ENCODE measurements at places on chromosomes 3 and 15.

- no peak for DNase-seq
Observed at GRCh38 chr3:56939834-56940233, 120.6 kb upstream of the SPATA12 start.

DNA sequence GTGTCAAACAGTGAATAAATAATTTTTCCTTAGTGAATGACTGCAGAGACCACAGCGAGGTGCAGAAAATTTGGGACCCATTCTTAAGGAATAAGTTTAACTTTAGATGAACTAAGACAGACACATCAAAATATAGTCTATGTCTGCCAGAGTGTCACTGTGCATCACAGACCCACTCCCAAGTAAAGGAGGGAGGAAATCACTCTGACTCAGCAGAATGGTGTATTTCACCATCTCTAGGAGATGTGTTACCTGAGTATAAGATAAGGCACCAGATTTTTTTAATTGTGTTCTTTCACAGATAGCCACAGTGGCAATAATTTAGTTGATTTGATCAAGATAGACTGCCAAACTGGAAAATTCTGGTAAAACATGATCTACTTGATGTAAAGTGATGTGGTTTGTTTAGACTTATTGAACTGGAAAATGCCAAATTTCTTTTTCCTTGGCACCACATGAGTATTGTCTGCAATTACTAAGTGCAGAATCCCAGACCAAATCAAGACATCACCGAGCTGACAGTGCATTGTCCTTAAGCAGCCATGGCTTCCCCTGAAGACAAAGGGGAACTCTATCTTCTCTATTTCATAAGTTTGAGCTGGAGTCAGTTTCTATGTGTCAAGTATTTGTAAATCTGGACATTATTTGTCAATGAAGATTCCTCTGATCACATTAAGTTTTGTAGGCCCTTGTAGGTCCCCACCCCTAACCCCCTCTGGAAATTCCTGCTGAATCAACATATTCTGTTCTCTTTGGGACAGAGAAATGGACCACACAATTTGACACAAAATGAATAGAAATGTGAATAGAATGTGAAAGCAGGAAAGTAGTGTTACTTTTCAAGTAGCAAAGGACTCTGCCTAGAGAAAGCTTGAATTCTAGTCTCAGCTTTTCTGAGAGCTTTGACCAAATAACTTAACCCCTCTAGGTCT lies 47.6 kb downstream of the TIPARP start:
- DNase-seq: no peak

DNA sequence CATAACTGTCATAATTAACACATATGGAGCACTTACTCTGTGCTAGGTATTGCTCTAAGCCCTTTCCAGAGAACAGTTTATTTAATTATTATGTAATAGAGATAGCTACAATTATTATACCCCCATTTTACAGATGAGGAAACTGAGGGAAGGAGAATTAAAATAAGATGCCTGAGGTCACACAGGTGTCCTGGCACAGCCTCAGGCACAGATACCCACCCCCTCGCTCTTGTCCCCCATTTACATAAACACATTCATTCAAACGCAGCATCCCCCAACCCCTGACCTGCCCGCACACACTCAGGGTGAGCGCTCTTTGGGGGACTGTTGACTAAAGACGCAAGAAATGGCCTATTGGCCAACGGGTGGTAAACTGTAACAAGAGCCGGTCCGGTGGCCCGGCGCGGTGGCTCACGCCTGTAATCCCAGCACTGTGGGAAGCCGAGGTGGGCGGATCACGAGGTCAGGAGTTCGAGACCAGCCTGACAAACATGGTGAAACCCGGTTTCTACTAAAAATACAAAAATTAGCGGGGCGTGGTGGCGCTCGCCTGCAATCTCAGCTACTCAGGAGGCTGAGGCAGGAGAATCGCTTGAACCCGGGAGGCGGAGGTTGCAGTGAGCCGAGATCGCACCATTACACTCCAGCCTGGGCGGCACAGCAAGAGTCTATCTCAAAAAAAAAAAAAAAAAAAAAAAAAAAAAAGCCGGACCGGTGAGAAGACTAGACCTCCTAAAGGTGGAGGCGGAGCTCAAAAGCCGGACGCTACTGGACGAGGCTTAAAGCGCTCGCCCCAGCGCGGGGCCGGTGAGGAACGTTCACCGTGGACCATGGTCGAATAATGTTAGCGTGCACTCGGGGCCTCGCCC lies 1.9 kb upstream of the ISL2 start:
- no peak for DNase-seq

GRCh38 chr3:31724651-31725050 lies 191.9 kb downstream of the STT3B start:
- no peak for DNase-seq

- DNase-seq: no peak
Observed at GRCh38 chr3:129699199-129699598, 92.7 kb upstream of the PLXND1 start.

GRCh38 chr3:4996771-4997291 lies 17.6 kb downstream of the BHLHE40 start:
- DNase-seq: no peak

- DNase-seq: no peak
Observed at GRCh38 chr15:89910891-89911626, 1.7 kb downstream of the ARPIN start.

DNA sequence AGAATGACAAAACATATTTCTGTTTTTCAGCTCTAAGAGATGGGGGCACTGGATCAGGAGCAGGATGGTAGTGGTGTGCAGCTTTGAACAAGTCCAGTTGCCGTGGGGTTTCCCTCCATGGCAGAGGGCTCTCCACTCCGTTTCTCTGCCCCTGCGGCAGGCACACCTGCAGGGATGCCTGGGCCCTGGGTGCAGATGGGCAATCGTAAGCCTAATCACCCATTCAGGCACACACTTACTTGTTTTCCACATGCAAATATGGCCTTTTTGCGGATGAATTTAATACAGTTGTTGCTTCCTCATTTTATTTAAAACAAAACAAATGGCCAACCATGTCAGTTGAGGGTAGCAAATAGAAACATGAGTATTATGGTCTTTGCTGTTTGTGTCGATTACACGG lies 85.1 kb downstream of the LPP start:
- no peak for DNase-seq

GRCh38 chr15:45140557-45141250 lies 10.9 kb downstream of the DUOX1 start:
- no peak for DNase-seq

DNA sequence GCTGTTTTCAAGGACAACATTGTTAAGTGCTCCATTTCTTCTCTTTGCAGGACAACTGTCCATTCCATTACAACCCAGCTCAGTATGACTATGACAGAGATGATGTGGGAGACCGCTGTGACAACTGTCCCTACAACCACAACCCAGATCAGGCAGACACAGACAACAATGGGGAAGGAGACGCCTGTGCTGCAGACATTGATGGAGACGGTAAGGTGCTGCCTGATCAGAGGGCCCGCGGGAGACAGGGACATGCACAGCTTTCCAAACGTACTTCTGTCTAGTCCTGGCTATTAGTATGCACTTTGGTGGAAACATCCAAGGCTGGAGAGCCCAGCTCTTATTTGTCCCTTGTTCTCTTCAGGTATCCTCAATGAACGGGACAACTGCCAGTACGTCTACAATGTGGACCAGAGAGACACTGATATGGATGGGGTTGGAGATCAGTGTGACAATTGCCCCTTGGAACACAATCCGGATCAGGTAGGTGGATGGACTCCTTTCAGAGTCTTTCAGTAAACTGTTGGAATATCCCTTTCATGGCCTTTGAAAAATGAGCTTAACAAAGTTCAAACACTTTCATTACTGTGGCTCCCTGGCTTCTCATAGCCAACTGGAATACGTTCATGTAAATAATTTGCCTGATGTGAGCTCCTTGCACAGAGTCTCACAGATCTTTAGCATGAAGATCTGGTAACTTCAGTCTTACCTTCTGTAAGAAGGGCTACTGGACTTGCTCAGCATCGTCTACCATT lies 10.4 kb downstream of the THBS1 start:
- no peak for DNase-seq

DNA sequence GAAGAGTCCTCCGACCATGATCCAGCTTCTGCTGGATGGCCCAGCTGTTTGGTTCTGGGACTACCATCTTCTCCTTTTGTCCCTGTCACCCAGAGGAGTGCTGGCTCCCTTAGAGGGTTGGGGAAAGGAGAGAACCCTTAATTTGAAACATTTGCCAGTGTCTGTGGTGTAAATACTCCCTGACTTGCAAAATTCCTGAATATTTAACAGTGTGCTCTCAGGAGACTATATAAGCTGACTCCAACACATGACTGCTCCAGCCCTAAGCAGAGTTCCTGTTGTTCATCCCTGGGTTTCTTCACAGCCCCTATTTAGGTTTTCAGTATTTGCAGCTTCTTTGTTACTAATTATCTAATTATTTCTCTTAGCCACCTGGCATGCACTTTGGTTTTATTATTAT lies 133.1 kb downstream of the CPNE4 start:
- no peak for DNase-seq

GRCh38 chr15:43887901-43888300 lies 61.1 kb downstream of the WDR76 start:
- no peak for DNase-seq

GRCh38 chr15:38208779-38209178 lies 43.9 kb upstream of the SPRED1 start:
- DNase-seq: no peak

GRCh38 chr3:10557781-10558373 lies 52.5 kb upstream of the ATP2B2 start:
- DNase-seq: no peak

DNA sequence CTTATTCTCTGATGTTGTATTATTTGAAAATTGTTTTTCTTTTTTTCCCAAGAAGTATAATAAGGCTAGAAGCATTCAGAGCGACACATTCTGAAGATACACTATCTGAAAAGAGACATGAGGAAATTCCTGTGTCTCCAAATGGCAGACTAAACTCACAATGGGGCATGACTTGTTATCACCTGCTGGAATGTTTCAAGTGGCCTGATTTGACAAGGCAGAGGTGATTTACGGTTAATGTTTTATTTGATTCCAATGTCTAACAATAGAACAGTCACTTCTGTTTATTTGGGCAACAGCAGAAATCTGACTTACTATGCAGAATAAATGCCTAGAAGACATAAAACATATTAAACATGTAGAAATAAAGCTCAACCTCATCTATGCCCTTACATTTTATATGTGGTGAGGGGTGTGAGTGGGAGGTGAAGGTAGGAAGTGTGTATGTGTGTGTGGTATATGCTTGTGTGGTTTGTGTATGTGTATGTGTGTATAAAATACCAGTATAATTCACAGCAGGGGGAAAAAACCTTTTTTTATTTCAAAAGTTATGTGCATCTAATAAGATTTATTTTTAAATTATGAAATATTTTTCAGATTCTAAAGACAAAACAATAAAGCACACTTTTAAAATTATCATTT lies 1051.7 kb downstream of the ROBO2 start:
- no peak for DNase-seq

DNA sequence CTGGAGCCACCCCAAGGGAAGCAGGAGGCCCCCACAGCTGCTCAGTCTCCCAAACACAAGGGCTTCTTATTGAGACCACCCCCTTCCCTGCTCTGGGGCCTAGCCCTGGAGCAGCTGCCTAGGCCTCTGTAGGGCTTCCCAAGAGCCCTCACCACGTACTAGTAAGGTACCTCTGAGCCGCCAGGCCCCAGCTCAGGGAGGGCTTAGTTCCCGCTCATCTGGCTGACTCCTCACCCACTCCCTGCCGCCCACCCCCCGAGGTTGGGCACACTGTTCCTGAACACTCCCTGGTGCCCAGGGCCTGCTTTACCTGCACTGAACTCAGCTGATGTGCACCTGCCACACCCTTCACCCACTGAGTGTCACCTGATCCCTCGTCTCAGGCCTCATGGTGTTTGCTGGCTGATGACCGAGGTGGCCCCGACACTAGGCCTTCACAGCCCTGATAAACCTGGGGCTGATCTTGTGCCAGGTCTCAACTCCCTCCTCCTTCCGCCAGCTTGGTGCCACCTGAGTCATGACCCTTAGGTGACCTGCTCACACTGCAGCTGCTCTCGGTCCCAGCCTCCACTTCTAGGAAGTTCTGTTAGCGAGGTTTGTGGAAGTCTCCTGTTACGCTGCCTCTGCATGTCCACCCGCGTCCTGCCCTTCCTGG lies 18.0 kb upstream of the SPTBN5 start:
- no peak for DNase-seq

DNA sequence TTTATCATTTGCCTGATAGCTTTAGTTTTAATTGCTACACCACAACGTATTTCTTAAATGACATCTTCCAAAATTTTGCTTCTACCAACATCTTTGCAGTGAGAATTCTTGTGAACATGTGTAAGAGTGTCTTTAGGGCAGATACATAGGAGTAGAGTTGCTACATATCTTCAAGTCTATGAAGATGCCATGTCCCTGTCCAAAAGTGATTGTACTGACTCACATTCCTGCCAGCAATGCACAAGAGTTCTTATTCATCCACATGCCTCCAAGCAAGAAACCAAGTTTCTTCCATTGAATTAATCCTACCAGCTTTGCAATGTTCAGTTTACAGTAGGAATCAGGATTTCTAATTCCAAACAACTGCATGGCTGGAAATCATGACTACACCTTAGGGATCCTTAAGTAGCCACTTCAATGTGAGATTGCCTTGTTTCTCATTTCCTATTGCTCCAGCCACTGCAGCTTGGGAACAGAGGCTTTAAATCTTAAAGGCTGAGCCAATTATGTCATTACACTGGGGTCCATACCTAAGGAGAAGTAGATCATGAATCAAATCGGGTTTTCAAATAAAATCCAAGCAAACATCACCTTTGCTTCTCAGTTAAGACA lies 44.5 kb downstream of the BCL2L10 start:
- no peak for DNase-seq

- no peak for DNase-seq
Observed at GRCh38 chr15:65258375-65259262, 28.1 kb downstream of the PARP16 start.

- no peak for DNase-seq
Observed at GRCh38 chr3:133880287-133880686, 15.4 kb downstream of the RAB6B start.

- no peak for DNase-seq
Observed at GRCh38 chr3:154615471-154615870, 185.5 kb upstream of the GPR149 start.

- no peak for DNase-seq
Observed at GRCh38 chr15:80892414-80892813, 97.2 kb downstream of the MESD start.

DNA sequence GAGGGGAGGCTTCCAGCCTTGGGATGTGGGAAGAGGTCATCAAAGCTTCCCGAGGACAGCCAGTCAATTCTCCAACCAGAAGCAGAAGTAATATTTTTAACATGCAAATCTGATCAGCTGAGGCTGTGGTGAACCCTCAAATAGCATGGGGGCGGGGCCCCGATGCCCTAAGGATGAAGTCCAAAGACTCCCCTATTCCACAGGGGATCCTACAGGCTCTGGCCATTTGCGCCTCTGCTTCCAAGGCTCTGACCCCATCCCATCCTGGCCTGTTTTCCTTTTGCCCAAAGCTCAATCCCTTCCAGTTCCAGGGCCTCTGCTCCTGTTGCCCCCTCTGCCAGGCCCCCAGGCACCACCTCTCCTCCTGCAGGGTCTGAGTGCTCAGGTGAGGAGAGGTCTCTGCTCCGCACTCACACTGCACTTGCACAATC lies 6.7 kb upstream of the CSK start:
- DNase-seq: no peak

- DNase-seq: no peak
Observed at GRCh38 chr3:159805411-159805772, 183.2 kb upstream of the IL12A start.

GRCh38 chr3:167783781-167784180 lies 48.3 kb downstream of the SERPINI1 start:
- no peak for DNase-seq

- no peak for DNase-seq
Observed at GRCh38 chr3:51796854-51797253, 17.8 kb upstream of the IQCF6 start.

- DNase-seq: no peak
Observed at GRCh38 chr3:35707904-35708303, 68.6 kb downstream of the ARPP21 start.

Data from stimulated activated CD8-positive, alpha-beta memory T cell treated with anti-CD3 and anti-CD28 coated beads, Interleukin-7, amount 100 ng/mL, for 1 hour (primary cell).